ENCODE measurements at places on chromosomes 6 and 20.

DNA sequence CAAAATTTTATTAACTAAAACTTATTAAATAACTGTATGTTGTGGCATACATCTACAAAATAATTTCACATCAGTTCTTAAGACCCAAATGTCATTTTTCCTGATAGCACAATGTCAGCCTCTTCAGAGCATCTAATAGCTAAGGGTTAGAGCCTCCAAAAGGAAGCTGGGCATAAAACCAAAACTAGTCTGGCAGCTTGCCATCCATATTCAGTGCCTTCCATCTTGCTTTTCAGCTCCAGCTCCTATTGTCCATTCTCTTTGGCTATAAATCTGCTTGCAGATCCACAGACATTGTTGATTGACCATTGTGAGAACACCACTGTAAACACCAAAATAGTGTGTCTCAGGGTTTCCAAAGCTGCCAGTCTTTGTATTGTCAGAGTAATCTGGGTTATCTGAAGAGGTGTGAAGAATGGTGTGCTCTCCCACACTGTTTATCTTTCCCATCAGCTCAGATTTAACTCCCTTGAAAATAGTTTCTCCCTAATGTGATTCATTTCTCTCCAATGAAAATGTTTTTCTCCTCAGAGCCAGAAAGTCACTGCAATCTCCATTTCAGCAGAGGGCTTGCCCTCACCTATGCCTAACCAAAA lies 154.8 kb upstream of the KCNQ5 start:
- no peak for DNase-seq

GRCh38 chr6:44494011-44494501 lies 106.5 kb downstream of the CDC5L start:
- peak; percentile 47 for DNase-seq

GRCh38 chr6:51260003-51260402 lies 441.3 kb downstream of the TFAP2B start:
- DNase-seq = no peak

- DNase-seq = peak; percentile 65
Measured at GRCh38 chr6:31037682-31038081, 27.4 kb downstream of the MUC22 start.

DNA sequence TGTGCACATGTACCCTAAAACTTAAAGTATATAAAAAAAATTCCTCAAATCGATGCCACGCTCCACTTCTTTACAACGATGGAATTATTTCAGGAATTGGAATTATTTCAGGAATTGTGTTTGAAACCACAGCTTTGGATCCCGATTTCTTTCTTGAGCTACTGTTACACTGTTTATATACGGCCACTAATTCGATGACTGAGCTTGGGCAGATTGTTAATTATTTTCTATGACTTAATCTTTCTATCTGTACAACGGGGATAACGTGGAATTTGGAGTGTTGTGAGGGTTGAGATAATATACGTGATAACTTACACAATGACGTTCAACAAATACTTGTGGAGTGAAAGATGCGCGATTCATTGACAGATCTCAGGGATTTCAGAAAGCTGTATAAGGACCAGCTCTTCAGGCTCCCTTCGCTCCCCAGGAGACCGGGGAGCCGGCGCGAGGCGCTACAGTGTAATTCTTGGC lies 171.3 kb downstream of the SLC16A10 start:
- no peak for DNase-seq

DNA sequence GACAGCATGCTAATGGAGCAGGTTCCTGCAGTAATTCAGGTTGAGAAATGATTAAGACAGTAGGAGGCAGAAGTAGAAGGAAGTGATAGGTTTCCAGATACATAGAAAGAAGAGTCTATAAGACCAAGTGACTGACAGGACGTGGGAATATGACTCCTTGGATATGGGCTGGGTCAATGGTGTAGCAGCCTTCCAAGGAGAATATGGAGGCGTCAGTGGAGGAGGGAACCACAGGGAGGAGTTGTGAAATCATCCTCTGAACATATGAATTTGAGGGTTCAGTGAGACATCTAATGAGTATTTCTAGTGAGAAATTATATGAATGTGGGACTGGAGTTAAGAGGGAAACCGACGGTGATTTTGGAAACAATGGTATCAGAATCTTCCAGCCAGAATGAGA lies 43.3 kb downstream of the NUDT3 start:
- DNase-seq = no peak

GRCh38 chr6:81859884-81860283 lies 107.4 kb upstream of the TENT5A start:
- DNase-seq = no peak

DNA sequence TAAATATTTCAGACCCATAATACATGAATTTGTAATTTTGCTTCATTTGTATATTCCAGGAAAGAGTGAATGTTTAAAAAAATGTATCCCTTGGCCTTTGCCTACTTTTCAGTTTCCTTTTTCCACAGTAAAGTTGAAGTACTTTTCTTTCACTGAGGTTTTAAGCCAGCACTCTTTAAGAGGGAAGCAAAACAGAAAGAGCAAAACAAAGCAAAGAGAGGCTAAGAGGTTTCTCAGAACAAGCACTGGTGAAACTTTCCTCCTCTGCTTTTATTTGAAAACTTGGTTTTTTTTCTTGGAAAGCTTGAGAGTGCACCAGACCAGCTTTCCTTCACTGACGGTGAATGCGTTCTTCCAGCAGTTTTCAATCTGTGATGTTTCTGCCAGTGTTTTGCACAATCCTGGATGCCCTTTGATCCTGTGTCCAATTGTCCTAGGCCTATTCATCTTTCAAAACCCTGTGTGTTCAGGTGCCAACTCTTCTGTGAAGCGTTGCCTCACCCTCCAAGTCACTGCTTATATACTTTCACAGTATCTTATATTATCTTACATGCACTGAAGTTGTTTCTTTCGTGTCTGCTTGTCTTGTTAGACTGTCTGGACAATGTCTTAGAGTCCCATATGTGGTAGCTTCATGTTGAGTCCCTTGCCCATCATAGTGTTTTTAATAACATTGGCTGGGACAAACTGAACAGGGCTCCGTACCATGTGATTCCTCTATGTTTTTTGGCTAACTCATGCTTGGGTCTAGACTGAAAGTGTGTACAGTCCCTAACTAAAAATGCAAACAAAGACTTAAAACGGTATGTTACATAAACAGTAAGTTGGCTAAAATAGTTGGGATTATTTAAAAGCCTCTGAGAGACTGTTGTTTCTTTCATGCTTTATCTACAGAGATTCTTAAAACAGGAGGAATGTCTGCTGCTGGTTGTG lies 1.9 kb downstream of the RNF217 start:
- no peak for DNase-seq

DNA sequence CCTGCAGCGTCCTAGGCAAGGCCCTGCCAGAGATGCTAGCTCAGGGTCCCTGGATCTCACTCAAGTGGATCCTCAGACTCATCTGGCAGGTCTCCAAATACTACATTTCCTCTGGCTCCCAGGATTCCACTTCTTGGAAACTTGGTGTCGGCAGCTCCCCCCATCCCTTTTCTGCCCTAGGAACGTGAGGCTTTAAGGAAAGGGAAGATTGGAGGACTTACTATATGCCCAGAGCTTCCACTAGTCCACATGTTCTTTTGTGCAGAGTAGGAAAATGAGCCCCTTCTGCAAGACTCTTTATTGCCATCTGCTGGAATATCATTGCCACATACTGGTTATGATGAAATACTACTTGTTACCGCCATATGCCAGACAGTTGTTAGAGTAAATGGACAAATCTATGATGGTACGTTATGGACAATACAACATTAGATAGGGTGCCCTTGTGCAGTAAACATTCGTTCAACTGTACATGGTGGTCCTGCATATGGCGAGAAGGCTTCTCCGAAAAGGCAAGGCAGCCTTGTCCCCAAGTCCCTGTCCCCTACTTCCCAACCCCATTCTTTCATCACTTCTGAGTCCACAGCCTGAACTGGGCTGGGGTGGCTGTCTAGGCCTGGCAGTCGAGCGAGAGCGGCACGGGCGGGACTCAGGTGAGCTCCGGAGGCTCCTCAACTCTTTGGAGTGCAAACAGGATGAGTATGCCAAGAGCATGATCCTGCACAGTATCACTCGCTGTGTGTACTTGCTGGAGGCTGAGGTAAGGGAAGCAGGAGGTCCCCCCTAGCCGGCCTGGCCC lies 780 bp downstream of the ARMC12 start:
- DNase-seq = no peak

DNA sequence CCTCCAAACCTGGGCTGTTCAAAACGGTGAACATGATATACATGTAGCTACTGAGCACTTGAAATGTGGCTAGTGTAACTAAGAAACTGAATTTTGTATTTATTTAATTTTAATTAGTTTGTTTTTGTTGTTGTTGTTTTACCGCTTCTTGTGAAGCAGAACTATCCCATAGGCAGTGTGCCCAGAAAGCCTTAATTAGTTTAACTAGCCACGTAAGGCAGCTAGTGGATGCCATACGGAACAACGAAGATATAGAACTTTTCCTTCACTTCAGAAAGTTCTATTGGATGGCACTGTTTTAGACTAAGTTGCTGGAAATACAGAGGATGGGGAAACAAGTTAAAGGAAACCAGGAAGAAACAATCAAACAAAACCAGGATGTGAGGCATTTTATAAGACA lies 70.6 kb downstream of the NUDT3 start:
- no peak for DNase-seq

GRCh38 chr6:5638666-5639065 lies 368.1 kb downstream of the NRN1 start:
- DNase-seq = no peak

- DNase-seq = no peak
Measured at GRCh38 chr20:57392512-57393271, 1.5 kb downstream of the RBM38 start.

- DNase-seq = no peak
Measured at GRCh38 chr20:34431168-34431567, 68.1 kb downstream of the ITCH start.

- no peak for DNase-seq
Measured at GRCh38 chr6:118895261-118895560, 1.3 kb downstream of the ASF1A start.

GRCh38 chr6:37956711-37957275 lies 137.3 kb downstream of the ZFAND3 start:
- DNase-seq = no peak

DNA sequence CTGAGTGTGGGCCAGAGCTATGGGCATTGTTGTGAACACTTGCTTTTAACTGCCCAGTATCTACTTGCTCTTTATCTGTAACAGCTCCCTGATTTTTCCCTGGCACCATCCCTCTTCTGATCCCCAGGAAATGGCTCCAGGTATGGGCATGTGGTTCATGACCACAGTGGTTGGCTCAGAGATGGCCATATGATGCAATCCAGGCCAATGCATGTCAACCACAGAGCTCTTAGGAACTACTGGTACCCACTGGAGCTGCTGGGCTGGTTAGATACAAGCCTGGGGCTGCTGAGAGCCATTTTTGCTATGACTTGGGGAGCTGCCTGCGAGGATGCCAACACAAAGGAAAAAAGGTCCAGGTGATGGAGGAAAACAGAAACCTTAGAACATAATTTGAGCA lies 55.6 kb downstream of the KCNB1 start:
- DNase-seq = no peak

DNA sequence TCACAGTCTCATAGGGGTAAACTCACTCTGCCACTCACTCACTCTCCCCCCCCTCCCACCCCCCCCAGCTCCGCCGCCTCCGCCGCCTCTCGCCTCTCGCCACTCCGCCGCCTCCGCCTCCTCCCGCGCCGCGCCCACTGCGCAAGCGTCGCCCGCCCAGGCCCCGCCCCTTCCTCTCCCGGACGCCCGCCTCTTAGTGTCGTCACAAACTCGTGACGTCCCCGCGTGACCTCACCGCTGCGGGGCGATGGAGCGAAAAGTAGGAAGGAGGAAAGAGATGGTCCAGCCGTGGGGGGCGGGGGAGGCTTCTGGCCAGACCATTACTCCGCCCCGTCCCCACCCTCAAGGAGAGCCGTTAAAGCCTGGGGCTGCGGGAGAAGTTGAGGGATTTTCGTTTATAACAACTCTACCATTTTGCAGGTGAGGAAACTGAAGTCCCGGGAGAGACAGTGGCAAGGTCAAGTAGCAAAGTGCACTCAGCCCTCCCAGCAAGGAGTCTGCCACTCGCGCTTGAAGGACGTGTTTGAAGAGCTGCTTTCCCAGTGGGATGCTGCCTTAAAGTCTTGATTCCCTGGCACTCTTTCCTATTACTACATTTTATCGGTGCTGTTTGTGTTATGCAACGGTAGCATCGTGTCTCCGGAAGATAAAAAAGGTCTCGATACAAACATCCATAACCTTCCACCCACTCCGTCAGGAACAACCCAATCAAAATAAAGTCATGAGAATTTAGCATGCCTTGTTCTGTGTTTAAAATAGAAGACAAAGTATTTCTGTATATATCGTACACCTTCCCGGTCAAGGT lies at the start of gene ILRUN:
Gene ILRUN, minus strand, starts transcription at position 29 of the 805 bp plus-strand sequence. CDS start 164 bp downstream, outside the sequence.
- peak; percentile 50 for DNase-seq

DNA sequence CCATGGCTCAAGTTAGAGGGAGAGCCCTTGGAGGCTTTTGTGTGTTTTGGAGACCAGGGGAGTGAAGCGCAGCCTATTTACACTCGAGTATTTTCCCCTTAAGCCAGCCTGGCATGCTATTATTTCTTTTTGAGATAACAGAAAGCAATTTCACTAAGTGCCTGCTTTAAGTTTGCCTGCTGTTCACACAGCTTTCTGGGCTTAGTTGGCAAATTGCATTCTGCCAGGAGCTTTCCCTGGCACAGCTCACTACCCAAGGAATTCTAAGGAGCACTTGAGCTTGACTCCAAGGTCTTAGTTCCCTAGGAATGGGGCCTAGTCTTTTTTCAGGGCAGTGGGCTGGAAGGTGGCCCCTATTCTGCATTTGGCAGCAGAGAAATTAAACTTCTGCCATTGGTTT lies 19.0 kb upstream of the ASXL1 start:
- DNase-seq = no peak

- no peak for DNase-seq
Measured at GRCh38 chr6:96016334-96017069, 728 bp downstream of the FUT9 start.

DNA sequence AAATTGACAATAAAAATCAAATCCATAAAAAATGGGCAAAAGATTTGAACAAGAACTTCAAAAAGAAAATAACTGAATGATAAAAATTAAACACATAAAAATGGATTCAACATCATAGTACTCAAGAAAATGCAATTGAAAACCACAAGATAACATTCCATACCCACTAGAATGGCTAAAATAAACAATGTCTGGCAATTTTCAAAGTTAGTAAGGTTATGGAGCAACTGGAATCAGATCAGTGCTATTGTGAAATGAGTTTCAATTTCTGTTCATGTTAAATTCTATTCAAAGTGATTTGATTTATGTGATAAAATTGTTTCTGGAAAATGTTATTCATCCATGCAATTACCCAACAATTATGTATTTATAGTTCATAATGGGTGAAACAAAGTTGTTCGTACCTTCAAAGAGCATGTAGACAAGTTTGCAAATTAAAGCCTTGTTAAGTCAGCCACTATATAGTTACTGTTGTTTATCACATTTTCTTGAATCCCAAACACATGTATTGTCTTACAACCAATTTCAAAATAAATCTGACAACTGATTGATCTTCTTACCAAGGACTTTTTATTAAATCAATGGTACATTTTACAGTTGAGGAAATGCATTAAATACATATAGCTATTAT lies 151.5 kb upstream of the CENPW start:
- DNase-seq = no peak

GRCh38 chr6:152233547-152234320 lies 403.4 kb downstream of the SYNE1 start:
- DNase-seq = no peak

All from kidney epithelial cell (primary cell).